ENCODE measurements at places on chromosomes 16 and 17.

DNA sequence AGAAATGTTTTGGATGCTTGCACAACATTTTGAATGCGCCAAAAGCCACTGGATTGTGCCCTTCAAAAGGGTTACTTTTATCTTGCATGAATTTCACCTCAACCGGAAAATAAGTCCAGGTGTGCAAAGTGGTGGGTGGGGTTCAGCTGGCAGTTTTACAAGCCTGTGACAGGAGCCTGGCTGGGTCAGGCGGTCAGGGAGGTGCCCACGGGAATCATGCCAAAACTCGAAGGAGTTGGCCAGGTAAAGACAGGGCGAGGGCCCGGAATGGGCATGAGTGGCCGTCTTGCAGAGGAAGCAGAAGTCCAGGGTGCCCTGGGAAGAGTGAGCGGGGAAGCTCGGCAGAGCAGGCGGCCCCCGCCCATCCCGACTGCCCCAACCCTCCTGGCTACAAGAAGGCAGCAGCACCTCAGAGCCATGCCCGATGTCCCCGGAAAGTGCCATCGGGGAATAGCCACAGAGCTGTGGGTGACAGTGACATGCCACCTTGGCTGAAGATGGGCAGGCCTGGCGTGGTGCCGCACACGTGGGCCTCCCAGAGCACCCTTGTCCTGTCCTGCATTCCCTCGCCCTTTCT lies 19.1 kb upstream of the CACNG1 start:
- DNase-seq = no peak

GRCh38 chr16:10741844-10742243 lies 1.8 kb upstream of the NUBP1 start:
- DNase-seq = no peak

DNA sequence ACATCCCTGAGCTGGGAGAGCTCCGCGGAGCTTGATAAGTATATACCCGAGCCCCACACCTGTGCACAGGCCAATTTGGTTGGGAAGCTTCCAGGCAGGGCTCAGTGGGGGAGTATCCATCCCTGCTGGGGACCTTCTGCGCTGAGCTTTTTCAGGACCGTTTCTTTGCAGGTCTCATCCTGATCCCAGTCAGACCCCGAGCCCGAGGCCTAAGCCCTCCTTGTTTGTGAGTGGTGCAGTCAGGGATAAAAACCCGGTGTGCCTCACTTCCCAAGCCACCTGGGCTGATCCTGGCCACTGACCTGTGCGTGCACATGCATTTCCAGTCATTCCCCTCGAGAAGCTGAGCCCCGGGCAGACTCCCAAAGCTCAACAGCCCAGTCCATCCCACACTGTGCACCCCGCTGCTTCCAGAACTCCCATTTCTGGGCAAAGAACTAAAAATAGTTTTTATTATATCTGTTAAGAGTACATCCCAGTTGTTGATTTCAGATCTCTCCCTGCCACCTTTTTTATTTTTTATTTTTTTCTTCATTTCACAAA lies 27.3 kb upstream of the NAT9 start:
- DNase-seq = no peak

DNA sequence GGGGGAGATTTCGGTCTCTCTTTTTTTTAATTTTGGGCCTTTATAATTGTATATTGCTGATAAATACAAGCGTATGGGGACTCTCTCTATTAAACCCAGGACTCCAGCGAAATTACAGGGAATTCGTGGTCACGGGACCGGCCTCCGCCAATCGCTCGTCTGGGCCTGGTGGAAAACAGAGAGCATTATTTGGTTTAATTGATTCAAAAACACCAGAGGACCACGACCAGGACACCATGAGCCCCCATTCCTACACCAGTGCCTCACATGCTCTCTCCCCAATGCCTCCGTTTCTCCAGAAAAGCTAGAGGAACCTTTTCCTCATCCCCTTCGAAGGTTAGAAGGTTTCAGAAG lies at the start of gene HOXB2:
Gene HOXB2 (minus strand): TSS at position 88 of the 354 bp plus-strand sequence. CDS start 198 bp downstream, outside the sequence.
- no peak for DNase-seq

- no peak for DNase-seq
Observed at GRCh38 chr17:17151962-17152361, 54.2 kb downstream of the PLD6 start.

- DNase-seq = no peak
Observed at GRCh38 chr16:66849549-66849948, 5.3 kb downstream of the CA7 start.

DNA sequence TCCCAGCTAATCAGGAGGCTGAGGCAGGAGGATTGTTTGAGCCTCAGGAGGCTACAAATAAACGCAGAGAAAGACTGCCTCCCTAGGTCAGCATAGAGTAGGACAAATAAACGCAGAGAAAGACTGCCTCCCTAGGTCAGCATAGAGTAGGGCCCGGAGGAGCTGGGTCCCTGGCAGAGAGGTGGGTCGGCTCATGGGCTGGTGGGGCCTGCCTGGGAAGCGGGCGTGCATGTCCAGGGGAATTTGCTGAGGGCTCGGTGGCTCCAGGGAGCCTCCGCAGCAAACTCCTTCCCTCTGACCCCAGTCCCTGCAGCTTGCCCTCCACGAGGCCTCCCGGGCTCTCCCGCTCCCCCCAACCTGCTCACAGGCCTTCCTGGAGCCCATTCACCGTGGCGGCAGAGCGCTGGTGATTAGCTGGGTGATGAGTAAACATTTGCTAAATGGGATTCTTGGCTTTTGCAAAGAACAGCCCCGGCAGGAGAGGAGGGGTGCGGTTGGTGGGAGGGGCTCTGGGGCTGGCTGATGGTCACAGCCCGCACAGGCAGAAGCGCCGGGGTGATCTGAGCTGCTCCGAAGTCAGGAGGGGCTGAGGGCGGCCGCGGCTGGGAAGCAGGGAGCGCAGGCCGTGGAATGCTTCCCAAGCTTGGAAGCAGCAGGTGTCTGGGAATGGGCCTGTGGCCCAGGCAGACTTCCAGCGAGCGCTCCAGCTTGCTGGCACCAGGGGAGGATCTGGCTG lies 93.1 kb downstream of the RTN4RL1 start:
- no peak for DNase-seq

GRCh38 chr17:39306509-39307212 lies 80.9 kb upstream of the STAC2 start:
- DNase-seq = no peak

DNA sequence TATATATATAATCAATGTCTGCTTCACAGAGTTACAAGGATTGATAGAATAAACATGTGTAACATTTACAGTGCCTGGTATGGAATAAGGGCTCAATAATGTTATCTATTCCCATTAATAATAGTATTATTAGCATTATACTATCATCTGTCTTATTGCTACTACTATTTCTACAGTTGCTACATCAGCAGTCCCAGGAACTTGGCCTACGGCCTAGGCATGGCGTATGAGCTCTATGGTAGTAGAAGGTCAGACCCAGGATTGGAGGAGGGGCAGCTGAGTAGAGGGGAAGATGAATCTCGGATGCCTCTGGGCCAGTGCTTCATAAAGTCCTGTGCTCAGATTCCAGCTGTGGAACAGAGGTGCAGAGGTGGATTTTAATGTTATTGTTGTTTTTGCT lies 146.3 kb upstream of the TBX2 start:
- DNase-seq = no peak

DNA sequence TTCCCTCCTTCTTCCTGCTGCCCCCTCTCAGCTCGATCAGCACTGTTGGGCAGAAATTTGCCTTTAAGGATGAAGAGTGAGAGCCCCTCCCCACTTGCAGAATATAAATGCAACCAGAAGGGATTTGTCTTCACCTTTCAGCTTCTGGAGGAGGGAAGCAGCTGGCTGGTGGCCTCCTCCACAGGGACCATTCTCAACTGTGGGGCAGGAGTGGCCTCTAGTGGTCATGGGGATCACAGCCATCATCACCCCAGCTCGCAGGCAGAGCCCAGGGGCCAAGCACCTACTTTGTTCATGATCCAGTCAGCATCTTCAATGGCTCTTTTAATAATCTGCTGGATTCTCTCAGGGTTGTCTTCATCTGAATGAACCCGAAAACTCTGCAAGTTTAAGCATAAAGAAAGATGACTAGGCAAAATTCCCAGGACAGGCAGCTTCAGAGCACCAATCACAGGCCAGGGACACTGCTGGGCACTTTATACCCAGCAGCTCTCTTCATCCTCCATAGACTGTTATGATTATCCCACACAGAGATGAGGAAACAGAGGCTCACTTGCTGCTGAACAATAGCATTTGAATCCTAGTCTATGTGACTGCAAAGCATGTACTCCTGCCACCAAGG lies 13.1 kb downstream of the LYRM9 start:
- peak; percentile 66 for DNase-seq

DNA sequence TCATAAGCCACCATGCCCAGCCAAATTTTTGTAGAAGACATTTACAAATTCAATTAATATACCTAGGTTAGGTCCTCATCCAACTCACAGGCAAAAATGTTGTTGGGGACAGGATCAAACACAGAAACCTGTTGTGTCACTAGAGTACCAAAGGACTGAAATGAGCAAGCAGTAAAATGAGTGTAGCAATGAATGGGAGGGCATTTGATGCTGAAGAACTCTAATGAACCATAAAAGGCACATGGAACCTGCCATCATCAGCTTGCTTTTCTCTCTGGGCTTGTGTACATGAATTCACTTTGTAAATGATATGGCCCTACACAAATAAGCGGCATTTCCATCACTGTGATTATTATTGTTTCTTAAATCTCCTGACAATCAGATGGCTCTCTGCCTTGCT lies 17.8 kb downstream of the USP31 start:
- DNase-seq = no peak

GRCh38 chr16:82281544-82281943 lies 111.5 kb upstream of the MPHOSPH6 start:
- DNase-seq = no peak

DNA sequence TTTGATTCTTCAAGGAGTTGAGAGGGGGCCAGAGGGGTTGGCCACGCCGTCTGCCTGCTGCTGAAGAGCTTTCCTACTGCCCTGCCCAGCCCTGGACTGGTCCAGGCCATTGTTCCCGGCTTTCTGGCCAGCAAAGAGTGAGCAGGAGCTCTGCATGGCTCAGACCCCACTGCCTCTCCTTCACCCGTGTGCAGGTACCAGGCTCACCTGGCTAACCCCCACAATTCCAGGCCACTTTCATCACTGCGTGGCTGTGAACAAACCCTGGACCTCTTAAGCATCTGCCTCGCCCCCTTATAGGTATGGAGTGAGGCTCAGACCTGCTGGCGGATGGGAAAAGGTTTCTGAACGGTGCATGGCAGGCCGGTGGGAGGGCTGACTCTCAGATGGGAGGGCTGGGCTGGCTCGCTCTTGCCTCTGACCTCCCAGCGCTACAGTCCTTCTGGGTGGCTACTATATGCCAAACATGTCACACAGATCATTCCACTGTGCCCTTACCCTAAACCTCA lies 8.9 kb downstream of the ZNF319 start:
- DNase-seq = no peak

DNA sequence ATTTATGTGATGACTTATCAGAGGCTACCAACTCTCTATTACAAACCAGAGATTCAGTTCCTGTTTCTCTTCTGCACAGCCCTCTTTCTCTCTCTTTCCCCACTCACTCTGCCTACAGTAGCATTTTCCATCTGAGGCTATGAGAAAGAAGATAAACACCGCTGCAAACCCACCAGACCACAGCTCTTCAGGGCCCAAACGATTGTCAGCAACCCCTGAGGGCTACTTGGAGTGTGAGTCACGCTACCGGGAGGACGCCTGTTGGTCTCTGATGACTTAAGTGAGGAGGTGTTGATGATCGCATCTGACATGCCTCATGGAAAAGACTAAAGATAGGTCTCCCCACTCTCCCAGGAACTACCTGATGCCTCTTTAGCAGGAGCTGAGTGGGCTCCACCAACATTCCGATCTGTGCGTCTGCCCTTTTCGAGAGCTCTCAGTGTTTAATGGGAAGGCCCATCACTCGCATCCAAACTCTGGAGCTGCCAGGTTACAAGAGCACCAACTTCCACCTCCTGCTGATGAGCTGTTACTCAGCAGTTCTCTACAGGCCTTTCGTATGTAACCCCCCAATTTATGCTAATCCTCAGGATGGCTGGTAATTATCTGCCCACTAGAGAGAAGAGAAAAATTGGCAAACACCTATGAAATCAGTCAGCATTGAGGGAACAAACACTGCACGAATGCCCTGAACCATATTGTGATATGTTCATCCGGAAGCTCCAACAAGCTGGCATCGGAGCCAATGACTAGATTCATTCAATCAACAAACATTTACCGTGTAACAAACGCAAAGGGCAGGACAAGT lies 9.2 kb downstream of the GRIN2A start:
- DNase-seq = no peak

DNA sequence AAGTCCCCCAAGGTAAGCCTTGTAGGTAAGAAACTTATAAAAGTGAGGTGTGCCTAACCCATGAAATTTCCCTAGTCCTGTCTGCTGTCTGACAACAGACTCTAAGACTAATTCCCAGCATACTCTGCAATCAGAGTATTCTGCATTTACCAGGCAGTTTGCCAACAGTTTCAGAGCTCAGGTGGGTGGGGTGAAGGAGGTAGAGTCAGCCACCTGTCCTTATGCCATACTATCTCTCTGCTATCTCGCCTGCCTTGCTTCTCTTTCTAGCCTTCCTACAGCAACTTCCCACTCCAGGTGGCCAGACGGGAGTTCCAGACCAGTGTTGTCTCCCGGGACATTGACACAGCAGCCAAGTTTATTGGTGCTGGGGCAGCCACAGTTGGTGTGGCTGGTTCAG lies 2.3 kb downstream of the ATP5MC1 start:
- no peak for DNase-seq

- no peak for DNase-seq
Observed at GRCh38 chr17:48100160-48100559, 1.1 kb downstream of the CBX1 start.

DNA sequence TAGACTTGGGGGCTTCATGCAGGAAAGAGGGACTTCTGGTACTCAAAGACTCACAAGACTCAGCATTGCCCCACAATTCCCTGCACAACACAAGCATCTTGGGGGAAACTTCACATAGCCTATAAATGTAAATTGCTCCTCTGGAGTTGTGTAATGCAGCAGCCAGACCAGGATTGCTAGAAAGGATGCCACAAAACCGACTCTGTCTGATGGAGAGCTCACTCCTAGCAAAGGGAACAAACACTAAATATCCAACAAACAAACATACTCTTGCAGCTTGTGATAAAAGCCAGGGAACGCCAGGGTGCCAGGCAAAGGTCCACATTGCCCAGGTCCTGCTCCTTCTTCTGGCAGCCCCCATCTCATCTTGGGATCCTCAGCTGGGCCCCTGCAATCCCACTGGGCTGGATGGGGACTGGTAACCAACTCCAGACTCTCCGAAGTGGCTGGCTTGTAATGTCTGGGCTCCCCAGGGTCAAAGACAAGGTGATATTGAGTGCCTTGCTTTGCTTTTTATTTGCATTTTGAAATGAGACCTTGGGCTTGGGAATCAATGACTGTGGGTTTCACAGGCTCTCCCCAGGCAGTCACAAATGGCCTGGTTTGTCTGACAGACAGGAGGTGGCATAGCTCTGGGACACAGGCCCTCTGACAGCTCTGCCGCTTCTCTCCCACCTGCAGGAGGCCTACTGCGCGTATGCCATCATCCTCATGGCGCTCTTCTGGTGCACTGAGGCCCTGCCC lies 15.3 kb downstream of the SLC13A2 start:
- DNase-seq = no peak

- DNase-seq = peak; percentile 44
Observed at GRCh38 chr17:73189417-73190099, 3.3 kb upstream of the COG1 start.

GRCh38 chr17:55806745-55807495 lies 56.1 kb downstream of the PCTP start:
- DNase-seq = no peak
